ENCODE measurements at places on chromosomes 5 and 9.

DNA sequence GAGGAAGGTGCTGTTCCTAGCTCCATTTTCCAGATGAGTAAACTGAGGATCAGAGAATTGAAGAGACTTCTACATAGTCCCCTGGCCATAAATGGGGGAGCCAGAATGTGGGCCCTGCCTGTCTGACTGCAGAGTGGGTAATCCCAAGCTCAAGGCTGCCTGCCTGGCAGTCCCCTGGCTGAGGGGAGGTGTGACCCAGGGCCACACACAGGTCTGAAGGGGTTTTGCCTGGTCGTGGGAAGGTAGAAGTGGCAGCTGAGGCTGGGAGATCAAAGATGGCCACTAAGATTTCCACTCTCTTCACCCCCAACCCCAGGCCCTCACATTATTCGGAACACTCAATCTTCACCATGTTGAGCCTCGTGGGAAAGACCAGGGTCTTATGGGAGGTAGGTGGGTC is 176.3 kb downstream of the MACROH2A1 start:
- H3K36me3 ChIP-seq: no peaks in the 10 kb centered on the region
- DNase-seq: no peak
- H3K27ac ChIP-seq: no peak overlapping the region
- no peaks in the 10 kb centered on the region for H3K27me3 ChIP-seq

DNA sequence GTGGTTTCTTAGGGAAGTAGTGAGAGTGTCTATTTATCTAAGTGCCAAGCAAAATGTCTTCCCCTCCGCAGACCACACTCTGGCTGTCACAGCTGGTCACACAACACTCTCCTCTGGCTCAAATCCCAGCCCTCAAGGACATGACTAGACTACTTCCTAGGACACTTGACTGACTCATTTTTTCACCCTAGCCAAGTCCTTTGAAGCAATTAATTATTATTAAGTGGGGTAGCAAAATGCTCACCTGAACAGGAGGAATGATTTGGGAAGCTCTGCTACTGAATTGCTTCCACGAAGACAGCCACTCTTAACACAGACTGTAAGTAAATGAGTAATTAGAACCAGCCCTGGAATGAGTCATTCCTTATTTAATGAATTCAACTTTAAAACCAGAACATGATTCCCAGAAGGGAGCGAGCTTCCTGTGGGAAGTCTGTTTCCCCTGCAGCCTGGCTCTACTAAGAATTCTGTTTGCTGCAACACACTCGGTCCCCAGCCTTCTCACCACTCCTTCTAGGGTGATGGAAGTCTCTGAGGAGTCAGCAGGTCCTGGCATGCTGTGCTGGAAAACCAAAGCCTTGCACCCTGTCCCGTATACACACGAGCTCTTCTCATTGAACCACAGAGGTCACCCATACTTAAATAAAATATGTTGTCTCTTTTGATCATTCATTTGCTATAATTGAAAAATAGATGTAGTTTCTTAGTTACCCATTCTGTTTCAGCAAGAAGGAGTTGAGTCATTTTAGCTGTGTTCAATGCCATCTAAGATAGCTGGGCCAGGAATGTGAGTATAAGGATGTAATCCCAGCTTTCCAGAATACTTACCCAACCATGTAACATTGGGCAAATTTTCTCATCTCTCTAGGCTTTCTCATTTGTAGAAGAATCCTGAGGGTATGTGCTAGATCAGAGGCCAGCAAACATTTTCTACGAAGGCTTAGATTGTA is 218.6 kb upstream of the RASEF start:
- H3K36me3 ChIP-seq: no peaks in the 10 kb centered on the region
- no peak overlapping the region for H3K4me3 ChIP-seq
- H3K27ac ChIP-seq: no peak overlapping the region
- H3K27me3 ChIP-seq: no peaks in the 10 kb centered on the region

DNA sequence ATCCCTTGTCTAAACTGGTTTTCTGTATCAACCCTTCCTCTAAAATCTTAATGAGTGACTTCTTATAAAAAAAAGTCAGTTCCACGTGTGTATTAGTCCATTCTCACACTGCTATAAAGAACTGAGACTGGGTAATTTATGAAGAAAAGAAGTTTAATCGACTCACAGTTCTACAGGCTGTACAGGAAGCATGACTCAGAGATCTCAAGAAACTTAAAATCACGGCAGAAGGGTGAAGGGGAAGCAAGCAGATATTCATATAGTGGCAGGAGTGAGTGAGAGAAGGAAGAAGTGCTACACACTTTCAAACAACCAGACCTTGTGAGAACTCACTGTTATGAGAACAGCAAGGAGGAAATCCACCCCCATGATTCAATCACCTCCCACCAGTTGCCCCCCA is 307.8 kb upstream of the ARRDC3 start:
- no peaks in the 10 kb centered on the region for H3K27me3 ChIP-seq
- no peaks in the 10 kb centered on the region for H3K36me3 ChIP-seq
- DNase-seq: no peak
- no peaks in the 10 kb centered on the region for H3K4me1 ChIP-seq
- H3K4me3 ChIP-seq: no peak overlapping the region

- no peak overlapping the region for H3K4me3 ChIP-seq
- H3K36me3 ChIP-seq: no peaks in the 10 kb centered on the region
- H3K4me1 ChIP-seq: peaks cover 12% of the 10 kb centered on the region
Observed at GRCh38 chr5:137743031-137743640, 7.2 kb upstream of the KLHL3 start.

DNA sequence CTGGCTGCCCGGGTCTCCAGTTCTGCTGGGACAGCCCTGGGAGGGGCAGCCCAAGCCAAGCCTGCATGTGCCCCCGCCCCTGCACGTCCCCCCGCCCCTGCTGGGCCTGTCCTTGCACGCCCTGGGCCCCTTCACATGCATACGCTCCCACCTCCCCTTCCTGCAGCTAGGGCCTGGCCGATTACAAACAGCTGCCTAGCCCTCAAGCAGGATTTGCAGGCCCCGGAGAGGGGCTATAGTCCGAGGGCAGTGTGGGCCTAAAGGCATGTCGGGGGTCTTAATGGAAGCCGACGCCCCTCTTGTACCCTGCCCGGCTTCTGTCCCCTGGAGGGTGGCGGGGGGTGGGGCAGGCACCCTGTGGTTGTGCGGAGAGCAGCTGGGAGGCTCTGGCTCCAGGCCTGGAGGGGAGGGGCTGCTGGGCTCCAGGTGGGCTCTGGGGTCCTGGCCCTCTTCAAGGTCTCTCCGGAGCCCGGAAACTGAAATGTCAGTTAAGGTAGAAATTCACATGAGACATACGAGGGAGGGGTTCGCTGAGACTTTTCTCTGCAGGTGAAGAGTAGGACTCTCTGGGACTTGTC is 16.9 kb downstream of the COL5A1 start:
- no peak overlapping the region for H3K4me3 ChIP-seq
- no peaks in the 10 kb centered on the region for H3K36me3 ChIP-seq
- no peaks in the 10 kb centered on the region for H3K4me1 ChIP-seq
- H3K27me3 ChIP-seq: no peaks in the 10 kb centered on the region
- no peak overlapping the region for H3K27ac ChIP-seq

DNA sequence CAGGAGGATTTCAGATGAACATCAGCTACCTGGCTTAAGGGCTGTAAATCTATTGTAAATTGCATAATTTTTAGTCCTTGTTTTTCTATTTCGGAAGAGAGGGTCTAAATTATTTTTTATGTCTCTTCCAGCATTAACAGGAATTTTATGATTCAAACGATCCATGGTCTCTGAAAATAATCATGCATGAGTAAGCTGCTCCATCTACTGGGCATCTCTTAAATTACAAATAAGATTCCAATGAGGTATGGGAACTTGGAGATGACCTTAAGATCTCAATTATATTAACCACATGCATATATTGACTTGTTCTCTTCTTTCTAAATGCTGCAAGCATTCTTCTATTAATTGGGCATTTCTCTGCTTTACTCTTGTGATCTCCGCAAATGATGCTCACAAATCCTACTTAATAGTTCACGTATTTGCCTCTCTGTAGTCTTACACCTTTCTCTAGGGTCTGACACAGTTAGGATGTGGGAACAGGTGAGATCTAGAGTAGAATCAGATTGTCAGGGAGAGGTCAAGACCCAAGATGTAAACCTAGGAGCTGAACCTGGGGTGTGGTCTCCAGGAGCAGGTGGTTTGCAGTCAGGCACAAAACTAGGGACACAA is 86.9 kb downstream of the NUDT12 start:
- no peaks in the 10 kb centered on the region for H3K27me3 ChIP-seq
- no peak overlapping the region for H3K27ac ChIP-seq
- H3K4me3 ChIP-seq: no peak overlapping the region
- peak; percentile 11 for DNase-seq
- no peaks in the 10 kb centered on the region for H3K4me1 ChIP-seq

DNA sequence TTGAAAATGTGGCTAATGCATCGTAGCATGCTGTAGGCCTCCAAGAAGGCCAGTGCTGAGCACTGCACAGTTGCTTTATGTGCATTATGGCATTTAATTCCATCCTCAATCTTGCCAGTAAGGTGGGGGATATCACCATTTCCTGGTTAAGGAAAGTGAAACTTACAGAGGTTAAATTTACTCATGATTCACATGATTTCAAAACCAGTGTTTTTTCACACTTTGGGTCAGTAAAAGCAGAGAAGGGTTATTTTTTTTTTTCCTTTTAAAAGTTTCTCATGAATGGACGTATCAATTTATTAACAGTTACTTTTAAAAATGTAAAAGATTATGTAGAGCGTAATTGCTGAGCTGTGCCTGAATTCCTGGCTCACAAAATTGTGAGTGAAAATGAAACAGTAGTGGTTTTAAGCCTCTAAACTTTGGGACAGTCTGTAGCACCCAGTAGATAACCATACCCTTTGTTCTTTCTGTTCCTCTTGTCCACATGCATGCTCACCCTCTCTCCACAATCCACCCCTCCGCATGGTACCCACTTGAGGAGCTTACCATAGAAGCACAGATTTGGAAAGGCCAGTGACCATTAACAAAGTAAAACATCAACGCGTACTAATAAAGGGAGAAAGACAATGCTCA is 21.2 kb downstream of the MAST4 start:
- no peak overlapping the region for H3K4me3 ChIP-seq
- H3K36me3 ChIP-seq: no peaks in the 10 kb centered on the region
- H3K27me3 ChIP-seq: no peaks in the 10 kb centered on the region

GRCh38 chr9:10366171-10366779 is 246.5 kb downstream of the PTPRD start:
- H3K4me1 ChIP-seq: no peaks in the 10 kb centered on the region
- no peak overlapping the region for H3K4me3 ChIP-seq
- no peak overlapping the region for H3K27ac ChIP-seq
- H3K27me3 ChIP-seq: no peaks in the 10 kb centered on the region

GRCh38 chr9:99105152-99106043 is 485 bp downstream of the TGFBR1 start:
- no peaks in the 10 kb centered on the region for H3K27me3 ChIP-seq
- peak overlapping the region; percentile 74 for H3K27ac ChIP-seq
- no peaks in the 10 kb centered on the region for H3K36me3 ChIP-seq

DNA sequence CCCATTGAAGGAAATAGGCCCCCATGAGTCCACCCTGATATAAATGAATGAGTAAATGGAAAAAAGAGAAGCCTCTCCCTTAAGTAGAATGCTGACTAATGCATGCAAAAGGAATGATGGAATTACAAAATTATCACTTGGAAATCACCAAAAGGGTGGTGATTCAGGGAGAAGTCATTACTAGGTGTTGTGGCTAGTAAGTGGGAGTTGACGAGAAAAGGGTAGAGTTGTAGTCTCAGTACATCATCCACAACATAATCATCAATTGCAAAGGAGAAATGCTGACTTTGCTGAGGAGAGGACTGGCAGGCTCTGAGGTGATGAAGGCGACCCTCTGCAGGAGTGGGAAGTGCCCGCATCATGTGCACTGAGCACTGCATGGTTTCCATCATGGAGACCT is 201.5 kb upstream of the S1PR3 start:
- H3K27me3 ChIP-seq: no peaks in the 10 kb centered on the region
- H3K4me1 ChIP-seq: no peaks in the 10 kb centered on the region

DNA sequence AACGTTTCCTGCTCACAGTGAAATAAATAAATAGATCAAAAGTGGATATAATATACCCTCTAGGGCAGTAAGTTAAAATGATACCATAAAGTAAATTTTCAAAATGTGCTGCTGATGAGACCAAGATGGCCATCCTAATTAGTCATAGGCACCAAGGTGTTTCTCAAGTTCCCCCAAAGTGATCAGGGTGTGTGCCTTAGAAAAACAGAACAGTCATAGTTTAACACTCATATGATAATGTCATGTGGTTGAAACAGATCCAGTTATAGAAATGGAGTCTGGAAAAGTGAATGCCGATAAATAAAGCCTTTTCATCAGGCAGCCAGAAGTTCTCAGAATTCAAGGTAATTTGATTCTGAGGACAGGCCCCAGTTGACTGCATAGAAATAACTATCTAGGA is 161.5 kb upstream of the CDKN2B start:
- H3K27ac ChIP-seq: no peak overlapping the region
- H3K36me3 ChIP-seq: no peaks in the 10 kb centered on the region
- no peaks in the 10 kb centered on the region for H3K4me1 ChIP-seq
- no peak overlapping the region for H3K4me3 ChIP-seq
- no peaks in the 10 kb centered on the region for H3K27me3 ChIP-seq
- DNase-seq: no peak

DNA sequence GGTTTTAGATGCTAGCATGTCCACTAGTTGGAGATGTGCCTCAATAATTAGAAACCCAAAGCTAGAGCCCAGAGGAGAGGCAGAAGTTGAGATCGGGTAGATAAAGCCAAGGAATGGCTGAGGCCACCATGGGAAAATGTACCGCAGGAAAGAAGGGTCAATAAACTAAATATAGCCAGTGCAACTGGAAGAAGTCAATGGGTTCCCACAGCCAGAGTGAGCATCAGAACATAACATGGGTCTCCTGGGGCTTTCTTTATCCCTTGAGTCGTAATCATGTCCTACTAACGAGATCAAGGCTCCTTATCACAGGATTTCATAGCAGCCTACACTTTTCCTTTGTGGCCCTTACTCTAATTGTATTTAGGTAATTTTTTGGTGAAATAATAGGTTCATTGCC is 61.7 kb downstream of the FRMD3 start:
- H3K27ac ChIP-seq: no peak overlapping the region
- no peak for DNase-seq
- no peaks in the 10 kb centered on the region for H3K36me3 ChIP-seq
- H3K27me3 ChIP-seq: no peaks in the 10 kb centered on the region
- no peak overlapping the region for H3K4me3 ChIP-seq

DNA sequence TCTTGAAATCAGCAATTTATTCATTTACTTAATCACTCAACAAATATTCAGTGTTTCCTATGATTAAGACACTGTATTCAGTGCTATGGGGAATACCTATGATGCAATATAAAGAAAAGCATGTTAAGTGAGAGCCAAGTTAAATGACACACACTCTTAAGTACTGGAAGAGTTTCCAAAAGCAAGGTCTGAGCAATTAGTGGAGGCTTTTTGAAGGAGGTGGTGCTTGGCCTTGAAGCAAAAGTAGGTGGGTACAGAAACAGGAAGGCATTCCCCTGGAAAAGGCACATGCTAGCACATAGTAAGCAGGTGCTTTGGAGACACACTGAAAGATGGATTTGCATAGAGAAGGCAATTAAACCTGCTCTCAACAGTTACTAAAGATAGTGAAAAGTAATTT is 4.0 kb downstream of the TSLP start:
- peaks cover 8% of the 10 kb centered on the region for H3K27me3 ChIP-seq
- H3K4me1 ChIP-seq: peaks cover 11% of the 10 kb centered on the region
- H3K27ac ChIP-seq: no peak overlapping the region
- DNase-seq: no peak
- no peaks in the 10 kb centered on the region for H3K36me3 ChIP-seq
- no peak overlapping the region for H3K4me3 ChIP-seq
